ENCODE measurements at places on chromosomes 7 and 10. TPM values are rescaled to one million over a fixed set of nuclear protein-coding genes. Genes with fewer than 3 reads are reported as not detected.

- peak; percentile 78 for DNase-seq
Measured at GRCh38 chr10:103888113-103888841, 29.7 kb downstream of the STN1 start.

- DNase-seq = no peak
Measured at GRCh38 chr7:4189131-4189570, 492.9 kb upstream of the FOXK1 start.

GRCh38 chr7:157816086-157816485 lies 479.3 kb downstream of the DNAJB6 start:
- DNase-seq = no peak

DNA sequence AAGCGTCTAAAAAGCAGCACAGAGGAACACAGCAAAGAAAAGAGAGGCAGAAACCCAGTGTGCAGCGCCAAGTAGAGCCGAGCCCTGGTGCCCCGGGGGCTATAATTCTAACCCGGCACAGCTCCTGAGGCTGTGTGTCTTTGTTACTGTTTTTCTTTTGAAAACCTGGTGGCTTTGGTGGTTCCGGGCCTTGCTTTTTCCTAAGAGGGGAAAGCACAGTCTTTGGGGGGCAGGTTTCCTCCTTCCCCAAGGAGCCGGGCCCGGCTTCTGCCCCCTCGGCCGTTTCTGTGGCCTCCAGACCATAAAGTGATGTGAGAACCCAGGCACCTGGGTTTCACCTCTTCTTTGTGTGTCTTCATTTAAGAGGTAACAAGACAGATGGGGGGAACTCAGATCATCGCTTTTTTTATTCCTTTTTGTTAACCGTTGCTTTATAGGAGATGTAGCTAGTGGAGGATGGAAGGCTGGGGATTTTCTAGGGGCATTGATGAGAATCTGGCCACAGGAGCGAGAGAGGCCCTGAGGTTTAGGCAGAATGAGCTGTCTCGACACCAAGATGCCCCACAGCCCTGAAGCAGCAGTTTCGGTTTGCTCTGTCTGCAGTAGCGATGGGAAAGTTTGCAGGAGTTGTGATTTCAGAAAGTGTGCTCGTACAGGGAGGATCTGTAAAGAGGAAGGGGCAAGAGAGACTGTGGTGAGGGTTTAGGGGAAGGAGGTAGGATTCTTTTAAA lies 367.8 kb upstream of the GALNT17 start:
- DNase-seq = no peak

- DNase-seq = no peak
Measured at GRCh38 chr7:17971411-17971810, 31.1 kb upstream of the SNX13 start.

DNA sequence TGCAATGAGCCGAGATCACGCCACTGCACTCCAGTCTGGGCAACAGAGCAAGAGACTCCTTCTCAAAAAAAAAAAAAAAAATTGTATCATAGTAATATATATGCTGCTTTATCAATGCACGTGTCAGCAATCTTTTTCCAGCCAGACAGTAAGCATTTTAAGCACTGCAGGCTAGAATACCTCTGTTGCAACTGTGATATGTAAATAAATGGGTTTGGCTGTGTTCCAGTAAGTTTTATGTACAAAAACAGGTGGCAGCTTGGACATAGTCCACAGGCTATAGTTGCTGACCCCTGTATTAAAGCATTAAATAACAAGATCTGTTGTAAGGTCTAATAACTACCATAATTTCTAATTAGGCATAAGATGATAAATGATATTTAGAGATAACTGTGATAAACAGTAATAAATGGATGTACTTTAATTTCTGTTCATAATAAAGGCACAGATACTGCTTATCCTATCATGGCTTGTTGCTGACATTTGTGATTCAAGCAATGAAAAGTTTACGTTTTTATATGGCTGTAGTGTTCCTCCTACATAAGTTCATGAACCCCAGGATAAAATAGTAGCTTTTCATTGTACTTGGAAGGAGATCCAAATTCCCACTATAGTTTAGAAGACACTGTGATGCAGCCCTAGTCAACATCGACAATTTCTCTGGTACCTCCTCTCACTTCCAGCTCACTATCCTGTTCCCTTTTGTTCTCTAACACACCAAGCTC lies 161.4 kb downstream of the ELMO1 start:
- no peak for DNase-seq

- no peak for DNase-seq
Measured at GRCh38 chr7:139355320-139355719, 4.4 kb upstream of the LUC7L2 start.

DNA sequence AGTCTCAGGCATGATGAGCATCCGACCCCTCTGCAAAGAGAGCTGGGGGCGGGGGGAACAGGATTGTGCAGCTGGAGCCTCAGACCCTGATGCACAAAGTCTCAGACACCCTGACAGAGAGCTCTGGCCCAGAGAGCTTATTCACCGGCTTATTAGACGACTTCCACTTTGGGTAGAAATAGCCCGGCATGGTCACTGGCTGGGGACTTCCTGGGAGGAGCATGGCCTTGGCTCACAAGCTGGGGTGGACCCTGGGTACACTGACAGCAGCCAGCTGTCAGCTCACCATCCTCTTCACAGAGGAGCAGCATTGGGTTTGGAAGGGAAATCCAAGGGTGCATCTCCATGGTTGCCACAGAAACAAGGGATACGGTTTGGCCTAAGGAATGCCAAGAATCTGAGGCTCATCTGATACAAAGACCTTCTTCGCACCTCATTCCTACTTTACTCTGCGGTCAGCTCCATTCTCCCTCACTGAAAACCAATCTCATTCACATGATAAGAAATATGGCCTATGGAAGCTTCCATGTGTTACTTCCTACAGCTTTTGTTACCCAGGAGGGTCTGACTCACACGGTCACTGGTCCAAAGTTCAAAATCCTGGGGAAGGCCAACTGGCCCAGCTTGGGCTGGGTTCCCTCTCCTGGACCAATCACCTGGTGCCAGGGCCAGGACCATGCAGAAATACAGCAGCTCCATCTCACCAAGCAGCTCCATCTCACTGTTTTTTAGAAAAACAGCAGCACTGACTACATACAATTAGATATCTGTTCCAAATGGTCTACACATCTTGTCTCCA lies 25.1 kb downstream of the ZNF467 start:
- DNase-seq = no peak

DNA sequence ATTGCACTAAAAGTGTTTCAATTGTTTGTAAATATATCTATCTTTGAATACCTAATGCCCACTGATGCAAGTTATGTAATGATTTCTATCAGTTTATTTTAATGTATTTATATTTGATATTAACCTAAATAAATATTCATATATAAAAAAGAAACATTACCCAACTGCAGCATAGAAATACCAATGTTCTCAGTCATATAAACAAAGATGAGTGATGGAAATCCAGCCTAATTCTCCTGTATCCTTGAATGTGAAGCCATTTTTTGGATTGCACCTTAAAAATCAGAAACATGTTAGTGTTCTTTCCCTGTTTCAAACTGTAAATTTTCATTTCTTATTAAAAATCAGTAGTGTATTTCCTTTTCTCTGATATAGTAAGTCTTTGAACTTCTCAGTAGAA lies 305.8 kb upstream of the GNAI1 start:
- DNase-seq = no peak

DNA sequence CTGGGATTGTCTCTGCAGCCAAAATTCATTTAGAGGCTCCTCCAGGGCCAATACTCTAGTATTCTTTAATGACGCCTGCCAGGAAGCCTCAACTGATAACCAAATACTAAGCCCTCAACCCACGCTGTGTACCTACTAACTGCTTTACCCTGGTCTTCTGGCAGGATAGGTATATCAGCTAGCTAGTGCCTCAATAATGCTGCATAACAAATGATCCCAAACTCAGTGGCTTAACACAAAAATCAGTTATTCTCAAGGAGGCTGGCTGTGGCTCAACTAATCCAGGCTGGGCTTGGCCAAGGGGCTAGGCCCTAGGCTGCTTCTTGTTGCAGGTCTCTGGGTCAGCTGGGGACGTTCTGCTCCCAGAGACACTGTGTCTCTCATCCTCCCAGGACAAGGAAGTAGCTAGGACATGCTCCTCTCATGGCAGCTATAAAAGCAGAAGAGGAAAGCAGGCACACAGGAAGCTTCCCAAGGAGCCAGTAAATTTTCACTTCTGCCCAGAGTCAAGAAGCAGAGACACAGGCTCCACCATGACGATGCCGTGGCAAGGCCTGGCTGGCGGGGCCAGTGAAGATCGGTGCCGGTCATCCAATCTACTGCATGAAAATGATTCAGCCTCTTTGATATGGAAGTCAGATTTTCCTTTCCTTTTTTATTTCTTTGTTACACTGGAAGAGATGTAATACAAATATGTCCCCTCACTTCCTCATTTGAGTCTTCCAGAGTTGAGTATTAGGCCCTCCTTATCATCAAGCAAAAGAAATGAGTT lies 28.6 kb upstream of the COL13A1 start:
- DNase-seq = no peak

- peak; percentile 22 for DNase-seq
Measured at GRCh38 chr7:107103369-107103768, 58.9 kb downstream of the PRKAR2B start.

- no peak for DNase-seq
Measured at GRCh38 chr7:26709210-26709990, 155.0 kb downstream of the SKAP2 start.

DNA sequence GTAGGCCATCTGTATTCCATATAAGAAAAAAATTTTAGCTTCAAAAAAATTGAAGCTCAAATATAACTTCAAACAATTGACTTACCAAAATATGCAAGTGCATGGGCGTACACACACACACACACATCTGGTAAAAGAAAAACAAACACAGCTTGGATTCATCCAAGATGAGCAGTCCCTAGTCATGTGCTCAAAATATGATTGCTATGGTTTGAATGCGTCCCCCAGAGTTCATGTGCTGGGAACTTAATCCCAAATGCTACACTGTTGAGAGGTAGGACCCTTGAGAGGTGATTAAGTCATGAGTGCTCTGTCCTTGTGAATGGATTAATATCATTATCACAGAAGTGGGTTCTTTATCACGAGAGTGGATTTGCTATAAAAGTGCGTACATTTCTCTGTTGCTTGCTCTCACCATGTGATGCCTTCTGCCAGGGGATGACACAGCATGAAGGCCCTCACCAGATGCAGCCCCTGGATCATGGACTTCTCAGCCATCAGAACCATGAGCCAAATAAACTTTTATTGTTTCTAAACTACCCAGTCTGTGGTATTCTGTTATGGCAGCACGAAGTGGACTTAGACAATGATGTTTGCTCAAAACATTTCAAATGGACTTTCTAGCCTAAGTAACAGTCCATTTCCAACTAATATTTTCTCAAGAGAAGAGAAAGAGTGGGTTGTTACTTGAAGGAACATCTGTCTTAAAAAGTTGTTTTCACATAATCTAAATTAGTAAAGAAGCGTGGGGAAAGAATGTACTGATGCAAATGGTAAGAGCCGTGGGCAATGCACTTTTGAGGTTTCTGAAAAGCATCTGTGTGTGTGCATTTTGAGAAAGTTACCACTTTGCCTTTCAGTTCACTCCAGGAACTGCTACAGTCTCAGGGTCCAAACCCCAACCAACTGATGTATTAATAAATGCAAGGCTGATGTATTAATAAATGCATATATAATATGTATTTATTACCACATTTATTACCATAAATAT lies 15.1 kb upstream of the SVIL start:
- peak; percentile 87 for DNase-seq

DNA sequence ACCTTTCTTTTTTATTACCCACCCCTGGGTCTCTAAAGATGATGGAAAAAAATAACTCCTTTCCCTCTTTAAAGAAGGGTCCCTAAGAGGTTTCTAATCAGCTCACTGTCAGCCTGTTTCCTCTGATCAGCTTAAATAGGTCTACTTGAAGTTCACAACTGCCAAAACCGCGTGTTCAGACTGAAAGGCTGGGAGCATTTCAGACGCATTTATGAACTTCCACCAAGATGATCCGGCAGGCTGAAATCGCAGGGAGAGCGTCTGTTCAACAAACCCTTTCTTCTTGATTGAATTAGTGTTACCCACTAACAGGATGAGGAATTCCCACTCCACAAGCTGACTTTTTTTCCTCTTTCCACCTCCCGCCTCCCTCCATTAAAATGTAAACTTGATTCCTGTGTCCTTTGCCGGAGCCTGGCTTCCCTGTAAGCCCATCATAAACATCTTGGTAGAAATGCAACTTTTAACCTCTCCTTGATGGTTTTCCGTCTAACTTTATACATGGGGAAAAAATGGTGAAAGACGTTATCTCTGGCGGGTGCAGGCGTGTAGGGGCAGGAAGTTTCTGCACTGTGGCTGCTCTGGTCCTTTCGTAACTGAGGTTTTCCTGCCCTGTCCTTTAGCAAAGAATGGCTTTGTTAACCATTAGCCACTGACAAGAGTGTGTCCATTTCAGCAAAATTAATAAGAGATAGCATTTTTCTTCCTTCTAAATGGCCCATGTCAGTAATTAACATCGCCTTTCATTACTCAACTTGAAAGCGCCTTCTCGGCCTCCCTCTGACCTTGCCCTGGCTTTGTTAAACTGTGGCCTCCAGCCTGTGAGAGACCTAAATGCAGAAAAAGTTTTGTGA lies 130.7 kb downstream of the BAMBI start:
- no peak for DNase-seq

- no peak for DNase-seq
Measured at GRCh38 chr7:79298145-79298760, 155.2 kb downstream of the MAGI2 start.

- peak; percentile 40 for DNase-seq
Measured at GRCh38 chr10:118958984-118959925, 70.3 kb upstream of the NANOS1 start.

DNA sequence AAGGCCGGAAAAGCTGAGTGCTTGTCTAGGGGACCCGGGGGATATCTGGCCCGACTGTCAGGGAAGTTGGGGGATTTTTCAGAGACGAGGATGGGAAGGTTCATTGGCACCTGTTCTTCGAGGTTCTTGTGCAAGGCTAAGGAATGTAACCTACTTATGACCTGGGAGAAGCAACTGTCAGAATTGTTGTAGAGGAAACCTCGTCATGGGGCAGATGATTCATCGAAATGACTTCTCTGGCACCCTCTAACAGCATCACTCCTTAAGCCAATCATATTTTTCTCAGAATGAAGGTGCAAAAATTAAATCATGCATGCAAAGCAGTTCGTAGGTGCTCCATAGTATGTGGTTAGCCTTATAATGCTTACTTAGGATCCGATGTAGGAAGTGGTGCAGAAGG lies 58.6 kb downstream of the PLXDC2 start:
- DNase-seq = no peak

GRCh38 chr7:154931906-154932305 lies 71.0 kb downstream of the PAXIP1 start:
- no peak for DNase-seq

GRCh38 chr10:119211625-119212441 lies 4.5 kb downstream of the GRK5 start:
- DNase-seq = peak; percentile 46

Gene SP8
- not detected for total RNA-seq

Gene SFTPA1
- total RNA-seq = not detected

Gene TMEM270
- total RNA-seq = not detected

Gene CRPPA
- 4.4 TPM for total RNA-seq

Gene ST8SIA6
- total RNA-seq = 0.39 TPM

Gene FLNC
- total RNA-seq = 56.8 TPM

Gene GARIN1A
- total RNA-seq = 0.68 TPM

Gene EBLN1
- not detected for total RNA-seq

Gene AFAP1L2
- total RNA-seq = 2.1 TPM

Gene MEST
- 223 TPM for total RNA-seq
